Ovary (tissue), 10 donors: ENCODE measurements at places on chromosomes 12 and 14.

DNA sequence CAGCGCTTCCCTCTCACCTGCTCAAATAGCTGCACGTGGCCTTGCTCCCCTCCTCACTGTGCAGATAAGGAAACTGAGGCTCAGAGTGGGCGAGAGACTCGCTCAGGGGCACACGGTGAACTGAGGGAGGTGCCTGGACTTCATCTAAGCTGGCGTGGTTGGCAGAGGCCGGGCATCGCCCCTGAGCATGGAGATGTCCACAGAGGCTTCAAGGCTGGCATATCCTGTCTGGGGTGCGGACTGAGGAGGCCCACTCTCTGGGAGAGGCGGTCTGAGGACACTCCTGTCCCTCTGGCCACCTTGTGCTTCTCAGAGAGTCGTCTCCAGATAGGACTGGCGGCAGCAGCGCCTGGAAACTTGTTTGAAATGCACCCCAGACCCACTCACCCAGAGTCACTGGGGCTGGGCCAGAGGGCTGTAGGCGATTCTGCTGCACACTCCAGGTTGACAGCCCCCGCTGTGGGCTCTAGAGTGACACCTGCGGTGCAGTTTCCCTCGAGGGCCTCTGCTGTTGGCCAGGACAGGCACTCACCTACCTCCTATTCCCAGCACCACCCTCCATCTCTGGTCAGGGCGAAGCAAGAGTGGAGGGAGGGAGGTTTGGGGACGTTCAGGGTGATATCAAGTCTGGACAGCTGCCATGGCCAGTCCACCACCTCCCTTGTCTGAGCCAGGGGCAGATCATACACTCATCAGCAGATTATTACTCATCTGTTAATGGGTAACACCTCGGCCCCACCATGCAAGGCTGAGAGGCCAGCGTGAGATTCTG, 11.2 kb upstream of the LBHD2 start:
- DNase-seq = no peak

DNA sequence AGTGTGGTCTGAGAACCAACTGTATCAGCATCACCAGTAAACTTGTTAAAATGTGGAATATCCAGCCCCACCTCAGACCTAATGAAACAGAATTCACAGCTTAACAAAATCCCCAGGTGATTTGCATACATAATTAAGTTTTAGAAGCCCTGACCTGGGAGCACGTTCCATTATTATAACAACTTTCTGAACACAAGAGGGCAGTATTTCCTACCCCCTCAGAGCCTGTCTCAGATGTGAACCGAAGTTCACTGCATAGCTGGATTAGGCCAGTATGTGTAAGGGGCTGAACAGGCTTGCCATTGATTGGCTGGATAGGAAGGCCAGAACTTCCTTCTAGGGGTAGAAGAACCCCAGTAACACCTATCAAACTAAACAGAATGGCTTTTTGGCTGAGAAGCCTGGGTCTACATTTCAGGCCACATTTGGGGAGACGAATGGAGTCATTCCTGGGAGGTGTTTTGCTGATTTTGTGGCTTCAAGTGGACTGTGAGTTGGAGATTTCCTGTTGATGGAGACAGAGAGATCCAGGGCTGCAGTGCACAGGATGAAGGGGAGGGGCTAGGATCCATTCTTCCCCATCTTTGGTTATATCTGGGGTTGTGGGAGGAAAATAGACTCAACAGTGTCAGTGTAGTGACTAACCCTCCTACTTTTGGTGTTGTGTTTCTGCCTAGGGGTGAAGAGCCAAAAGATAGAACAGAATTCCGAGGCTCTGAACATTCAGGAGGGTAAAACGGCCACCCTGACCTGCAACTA, 94.7 kb upstream of the OR4E1 start:
- DNase-seq = no peak

GRCh38 chr12:87920139-87920538, 109.1 kb downstream of the C12orf50 start:
- DNase-seq = no peak

DNA sequence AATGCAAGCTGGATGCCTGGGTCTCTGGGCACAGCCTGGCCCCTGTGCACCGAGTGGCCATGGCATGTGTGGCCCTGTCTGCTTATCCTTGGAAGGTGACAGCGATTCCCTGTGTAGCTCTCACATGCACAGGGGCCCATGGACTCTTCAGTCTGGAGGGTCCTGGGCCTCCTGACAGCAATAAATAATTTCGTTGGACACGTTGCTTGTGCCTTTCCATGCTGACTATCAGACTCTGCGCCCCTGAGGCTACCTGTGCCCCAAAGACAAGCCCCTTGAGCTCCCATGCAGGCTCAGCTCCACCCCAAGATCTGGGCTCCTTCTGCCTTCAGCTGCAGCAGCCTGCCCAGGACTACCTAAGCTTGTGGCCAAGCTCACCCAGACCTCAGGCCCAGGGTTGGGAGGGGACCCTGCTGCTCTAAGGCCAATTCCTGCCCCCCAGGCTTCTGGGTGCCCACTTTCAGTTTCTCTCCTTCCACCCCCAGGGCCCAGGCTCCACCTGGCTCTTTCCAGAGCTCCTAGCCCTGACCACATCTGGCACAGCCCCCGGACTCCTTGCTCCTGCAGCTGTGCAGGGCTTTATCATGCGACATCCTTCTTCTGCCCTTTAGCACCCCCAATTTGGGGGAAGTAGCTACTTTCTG, 11.8 kb downstream of the SERPINA3 start:
- no peak for DNase-seq

- no peak for DNase-seq
These were observed 218.6 kb upstream of the ATP2B1 start for GRCh38 chr12:89927226-89927698.

DNA sequence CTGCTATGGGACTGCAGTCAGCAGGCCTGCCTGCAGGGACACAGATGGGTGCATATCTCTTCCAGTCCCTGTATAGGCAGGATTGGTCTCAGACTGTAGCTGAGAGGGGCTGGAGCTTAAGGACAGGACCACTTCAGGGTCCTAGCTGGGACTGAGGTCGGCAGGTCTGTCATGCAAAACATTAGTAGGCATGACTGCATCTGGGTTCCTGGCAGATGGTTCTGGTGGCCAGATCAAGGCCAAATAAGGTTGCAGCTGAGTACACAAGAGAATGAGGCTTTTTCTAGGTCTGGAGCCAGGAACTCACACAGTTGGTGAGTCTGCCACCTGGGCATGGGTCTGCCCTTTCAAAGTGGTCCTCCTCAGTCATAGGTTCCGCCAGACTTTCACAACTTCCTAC, 155.8 kb downstream of the TPH2 start:
- DNase-seq = no peak

DNA sequence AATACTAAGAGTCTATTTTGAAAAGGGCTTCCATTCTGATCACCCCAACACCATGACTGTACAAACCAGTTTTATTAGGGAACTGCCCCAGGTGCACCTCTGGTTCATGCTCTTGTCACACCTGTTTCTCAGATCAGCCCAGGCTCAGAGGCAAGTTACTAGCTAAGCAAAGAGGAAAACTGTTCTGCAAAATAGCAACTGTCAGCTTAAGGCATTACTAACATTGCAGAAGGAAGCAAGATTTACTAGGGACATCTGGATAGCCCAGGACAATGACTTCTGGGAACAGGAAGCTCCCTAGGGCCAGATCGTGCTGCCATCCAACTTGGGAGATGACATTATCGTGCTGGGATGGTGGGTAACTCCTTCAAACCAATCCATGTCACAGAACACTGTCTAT, 30.1 kb downstream of the ANAPC7 start:
- DNase-seq = no peak
